ENCODE measurements at places on chromosomes 7 and 10.

DNA sequence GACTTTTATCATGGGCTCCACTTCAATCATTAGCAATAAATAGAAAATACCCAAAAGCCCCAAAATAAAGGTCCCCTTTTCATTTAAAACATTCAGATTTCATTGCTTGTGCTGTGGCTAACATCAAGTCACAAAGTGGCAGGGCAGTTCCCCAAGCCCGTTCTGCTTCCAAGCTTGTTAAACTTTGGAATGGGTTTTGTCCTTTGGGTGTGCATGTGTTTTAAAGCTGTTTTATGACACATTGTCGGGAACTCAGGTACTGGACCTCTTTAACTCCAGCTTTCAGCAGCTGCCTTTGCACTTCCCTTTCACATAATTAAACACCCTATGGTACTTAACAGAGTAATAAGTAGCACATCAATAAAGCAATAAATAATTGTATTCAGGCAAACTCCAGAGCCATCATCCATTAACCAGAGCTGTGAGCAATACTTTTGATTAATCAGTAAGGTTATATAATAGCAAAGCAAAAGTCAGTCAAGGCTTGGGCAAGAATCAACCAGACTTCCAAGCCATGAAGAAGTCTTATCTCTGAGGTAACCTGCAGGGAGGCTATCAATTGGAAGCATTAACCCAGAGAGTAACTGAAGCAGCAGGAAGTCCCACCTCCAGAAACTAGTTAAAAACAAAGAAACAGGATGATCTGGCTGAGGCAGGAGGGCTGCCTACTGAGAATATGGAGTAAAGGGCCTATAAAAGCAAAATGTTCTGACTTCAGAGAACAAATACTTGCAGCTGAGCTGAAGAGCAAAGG lies 56.1 kb upstream of the ARID5B start:
- peak; percentile 43 for DNase-seq

DNA sequence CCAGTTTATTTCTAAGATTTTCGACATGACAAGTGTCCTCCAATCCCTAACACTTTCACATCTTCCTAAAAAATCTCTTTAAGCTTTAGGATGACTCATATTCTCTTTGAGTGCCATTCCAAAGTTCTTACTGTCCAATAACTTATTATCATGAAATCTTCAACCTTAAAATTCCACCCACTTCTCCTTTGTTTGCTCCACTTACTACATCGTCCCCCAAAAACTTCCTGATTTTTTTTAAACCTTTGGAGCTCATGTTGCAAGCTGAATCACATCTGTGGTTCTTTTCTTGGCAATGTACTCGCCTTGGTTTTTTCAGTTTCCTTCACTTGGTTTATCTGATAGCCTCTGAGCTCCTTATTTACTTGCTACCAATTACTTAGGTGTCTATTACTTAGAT lies 39.2 kb upstream of the JCAD start:
- peak; percentile 93 for DNase-seq

DNA sequence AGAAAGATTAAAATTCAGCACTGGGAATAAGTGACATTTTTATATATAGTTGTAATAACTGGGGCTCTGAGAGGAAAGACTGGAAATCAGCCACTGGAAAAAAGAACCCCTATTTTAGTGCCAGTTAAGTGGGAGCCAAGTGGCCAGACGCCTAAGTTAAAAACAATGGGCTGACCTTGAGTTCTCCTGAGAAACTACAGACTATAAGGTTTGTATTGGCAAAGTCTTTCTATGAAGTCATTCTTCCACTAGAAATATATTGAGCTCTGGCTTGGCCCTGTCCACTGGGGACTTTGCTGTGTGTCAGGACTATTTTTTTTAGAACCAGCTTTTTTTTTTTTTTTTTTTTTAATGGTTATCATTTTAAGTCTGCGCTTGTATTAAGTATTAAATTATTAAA lies 210.6 kb upstream of the FZD8 start:
- no peak for DNase-seq

DNA sequence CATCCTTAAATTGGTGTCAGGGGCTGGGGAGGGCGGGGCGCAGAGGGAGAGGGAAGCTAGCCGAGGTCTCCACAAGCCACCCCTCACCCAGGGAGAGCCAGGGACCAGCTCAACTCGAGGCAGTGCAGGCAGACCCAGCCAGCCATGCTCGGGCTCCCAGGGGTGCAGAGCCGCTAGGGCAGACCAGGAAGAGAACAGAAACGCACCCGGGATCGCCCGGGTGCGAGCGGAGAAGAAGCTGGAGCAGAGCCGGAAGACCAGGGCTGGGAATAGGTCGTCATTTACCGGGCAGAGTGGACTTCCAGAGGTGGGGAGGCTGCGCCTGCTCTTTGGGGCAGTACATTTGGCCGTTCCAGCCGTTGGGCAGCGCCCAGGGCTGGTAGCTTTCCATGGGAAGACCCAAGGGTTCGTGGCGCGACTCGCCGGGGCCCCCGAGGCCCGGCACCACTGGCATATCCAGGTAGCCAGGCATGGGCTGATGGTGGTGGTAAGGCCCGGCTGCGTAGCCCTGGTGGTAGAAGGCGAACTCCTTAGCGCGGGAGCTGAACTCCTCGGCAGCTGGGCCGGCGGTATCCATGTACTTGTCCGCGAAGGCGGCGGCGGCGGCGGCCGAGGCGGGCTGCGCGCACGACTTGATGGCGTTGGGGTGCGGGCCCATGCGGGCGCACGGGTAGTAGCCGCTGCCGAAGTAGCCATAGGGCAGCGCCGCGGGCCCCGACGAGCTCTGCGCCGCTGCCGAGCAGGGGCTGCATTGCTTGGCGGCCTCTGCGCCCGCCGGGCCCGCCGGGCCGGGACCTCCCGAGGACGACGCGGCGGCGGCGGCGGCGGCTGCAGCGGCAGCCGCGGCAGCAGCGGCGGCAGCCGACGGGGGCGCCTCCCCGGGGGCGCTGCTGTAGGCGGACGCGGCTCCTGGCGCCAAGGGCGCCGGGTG lies 755 bp downstream of the HOXA13 start:
- peak; percentile 20 for DNase-seq

DNA sequence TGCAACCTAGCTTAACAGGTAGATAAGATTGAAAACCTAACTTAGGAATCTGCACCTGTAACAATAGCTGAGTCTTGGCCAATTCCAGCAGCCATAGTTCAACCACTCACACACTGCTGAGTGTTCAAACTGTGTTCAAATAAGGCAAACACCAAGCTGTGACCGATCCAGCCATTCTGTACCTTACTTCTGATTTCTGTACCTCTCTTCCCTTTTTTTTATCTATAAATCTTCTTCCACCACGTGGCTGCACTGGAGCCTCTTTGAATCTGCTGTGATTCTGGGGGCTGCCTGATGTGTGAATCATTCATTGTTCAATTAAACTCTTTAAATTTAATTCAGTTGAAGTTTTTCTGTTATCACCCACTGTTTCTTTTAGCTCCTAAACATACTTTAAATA lies 15.7 kb upstream of the FOXL3 start:
- DNase-seq: no peak

- DNase-seq: peak; percentile 25
Measured at GRCh38 chr10:96720422-96721206, at the start of gene PIK3AP1. Gene PIK3AP1, minus strand, starts transcription at chr10:96720514. Its CDS starts 120 bp downstream, at chr10:96720394.

- no peak for DNase-seq
Measured at GRCh38 chr10:102740229-102740628, 3.5 kb upstream of the WBP1L start.

GRCh38 chr7:45703373-45703821 lies 129.2 kb downstream of the ADCY1 start:
- DNase-seq: no peak

DNA sequence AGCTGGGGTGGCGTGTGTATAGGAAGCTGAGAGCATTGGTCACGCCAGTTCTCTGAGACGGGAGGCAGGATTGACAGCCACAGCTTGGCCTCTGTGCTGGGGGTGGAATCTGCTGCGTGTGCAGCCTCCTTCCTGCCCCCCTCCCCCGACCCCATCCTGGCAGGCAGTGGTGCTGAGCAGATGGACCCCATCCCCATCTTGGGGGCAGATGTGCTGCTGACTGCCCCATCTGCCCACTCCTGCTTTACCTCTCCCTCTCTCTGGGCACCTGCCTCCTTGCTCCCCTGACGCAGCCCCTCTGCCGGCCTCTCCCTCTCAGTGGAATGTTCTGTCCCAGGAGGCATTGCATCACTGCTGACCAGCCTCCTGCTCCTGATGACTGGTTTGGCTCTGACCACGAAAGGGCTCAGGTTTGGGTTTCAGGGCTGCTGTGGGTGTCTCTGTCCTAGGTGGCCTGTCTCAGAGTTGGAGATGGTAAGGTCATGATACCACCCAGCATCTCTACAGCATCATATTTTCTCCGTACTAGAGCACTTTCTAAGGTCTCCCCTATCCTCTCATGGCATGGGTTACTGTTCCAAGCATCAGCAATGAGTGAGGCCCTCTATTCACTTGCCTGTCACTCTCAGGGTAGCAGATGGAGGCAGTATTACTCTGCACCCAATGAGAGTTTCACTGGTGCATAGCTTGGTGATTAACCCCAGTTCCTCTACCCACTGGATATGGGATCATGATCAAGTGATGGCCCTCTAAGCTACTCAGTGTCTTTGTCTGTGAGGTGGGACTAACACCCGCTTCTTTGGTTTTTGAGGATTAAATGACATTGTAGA lies 81.9 kb downstream of the RBM20 start:
- DNase-seq: no peak

GRCh38 chr7:134718211-134718875 lies 61.1 kb upstream of the CALD1 start:
- no peak for DNase-seq

DNA sequence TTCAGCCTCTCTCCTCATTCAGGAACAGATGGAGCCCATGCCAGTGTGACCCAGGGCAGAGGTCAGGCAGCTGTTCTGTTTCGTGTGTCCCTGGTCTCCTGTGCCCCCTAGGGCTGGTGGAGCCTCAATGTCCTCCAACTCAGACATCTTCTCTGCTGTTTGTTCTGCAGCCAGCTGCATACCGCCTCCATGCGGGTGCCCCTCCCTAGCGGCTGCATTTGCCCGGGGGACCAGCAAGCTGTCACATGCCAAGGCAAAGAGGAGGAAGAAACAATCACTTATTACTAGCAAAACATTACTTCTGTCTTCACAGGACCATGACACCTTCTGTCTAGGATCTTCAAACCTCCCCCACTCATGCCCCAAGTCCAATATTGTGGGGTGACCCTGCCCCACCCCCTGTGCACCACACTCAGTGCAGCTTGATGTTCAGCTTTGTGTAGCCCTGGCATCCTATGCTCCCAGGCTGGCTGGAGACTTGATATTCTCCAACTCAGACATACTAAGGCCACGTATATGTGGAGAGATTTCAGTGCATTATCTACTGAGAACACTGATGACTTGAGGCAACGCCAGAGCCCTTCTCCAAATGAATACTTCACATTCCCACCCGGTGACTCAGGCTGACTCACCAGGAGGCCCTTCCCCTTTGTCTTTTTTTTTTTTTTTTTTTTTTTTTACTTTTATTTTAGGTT lies 188.9 kb downstream of the SKIDA1 start:
- DNase-seq: peak; percentile 94

GRCh38 chr10:51188866-51189265 lies 114.6 kb downstream of the PRKG1 start:
- DNase-seq: no peak

DNA sequence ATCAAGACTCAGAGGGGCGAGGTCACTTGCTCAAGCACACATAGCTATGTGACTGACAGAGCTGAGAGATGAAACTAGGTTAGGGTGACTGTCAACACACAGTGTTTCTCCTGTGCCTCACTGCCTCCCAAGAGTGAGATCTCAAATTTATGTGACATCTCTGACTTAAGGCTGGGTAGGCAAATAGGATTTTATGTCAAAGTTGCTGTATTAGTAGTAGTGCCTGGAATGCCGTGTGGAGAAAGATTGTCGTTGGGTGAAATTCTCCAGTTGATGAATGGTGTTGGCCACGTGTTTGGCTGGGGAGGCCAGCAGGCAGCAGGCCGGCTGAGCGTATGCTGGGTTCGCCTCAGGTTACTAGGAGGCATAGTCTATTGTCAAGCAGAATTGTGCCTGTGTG lies 148.3 kb upstream of the BMPER start:
- no peak for DNase-seq

- no peak for DNase-seq
Measured at GRCh38 chr7:21184942-21185652, 242.8 kb upstream of the SP4 start.

GRCh38 chr10:767211-767610 lies 77.7 kb upstream of the DIP2C start:
- no peak for DNase-seq

DNA sequence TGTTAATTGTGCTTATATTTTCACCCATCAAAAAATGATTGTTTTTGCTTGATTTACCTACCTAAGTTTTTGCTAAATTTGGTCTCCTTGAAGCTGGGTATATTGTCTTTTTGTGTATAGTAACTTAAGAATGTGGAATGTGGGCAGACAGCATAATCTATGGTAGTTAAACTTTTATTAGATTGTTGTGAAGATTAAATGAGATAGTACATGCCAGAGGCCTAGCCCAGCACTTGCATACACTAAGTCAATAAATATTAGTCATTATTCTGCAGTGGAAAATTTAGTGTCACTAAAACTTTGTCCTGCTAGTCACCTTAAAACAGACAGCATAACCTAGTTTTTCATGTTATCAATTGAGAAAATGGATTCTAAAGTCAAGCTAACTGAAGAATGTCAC lies 19.3 kb upstream of the RPA3 start:
- peak; percentile 60 for DNase-seq

GRCh38 chr7:140316165-140316661 lies 82.1 kb downstream of the SLC37A3 start:
- DNase-seq: peak; percentile 90

DNA sequence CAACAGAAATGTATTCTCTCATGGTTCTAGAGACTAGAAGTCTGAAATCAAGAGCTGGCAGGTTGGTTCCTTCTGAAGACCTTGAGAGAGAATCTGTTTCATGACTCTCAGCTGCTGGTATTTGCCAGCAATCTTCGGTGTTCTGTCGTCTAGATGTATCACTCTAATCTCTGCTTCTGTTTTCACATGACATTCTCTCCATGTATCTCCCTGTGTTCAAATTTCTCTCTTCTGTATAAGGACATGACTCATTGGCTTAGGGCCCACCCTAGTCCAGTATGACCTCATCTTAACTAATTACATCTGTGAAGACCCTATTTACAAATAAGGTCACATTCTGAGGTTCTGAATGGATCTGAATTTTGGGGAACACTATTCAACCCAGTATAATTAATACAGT lies 82.3 kb downstream of the ANKRD7 start:
- DNase-seq: no peak

DNA sequence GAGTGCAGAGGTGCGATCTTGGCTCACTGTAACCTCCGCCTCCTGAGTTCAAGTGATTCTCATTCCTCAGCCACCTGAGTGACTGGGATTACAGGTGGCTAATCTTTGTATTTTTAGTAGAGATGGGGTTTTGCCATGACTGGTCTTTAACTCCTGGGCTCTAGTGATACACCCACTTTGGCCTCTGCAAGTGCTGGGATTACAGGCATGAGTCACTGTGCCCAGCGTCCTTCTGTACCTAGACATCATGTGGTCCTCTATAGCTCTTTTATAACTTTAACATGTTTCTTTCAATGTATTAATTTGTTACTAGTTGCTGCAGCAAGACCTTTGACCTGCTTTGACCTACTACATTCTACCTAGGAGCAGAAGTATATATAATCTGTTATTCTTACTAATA lies 38.7 kb upstream of the BICC1 start:
- peak; percentile 38 for DNase-seq

- no peak for DNase-seq
Measured at GRCh38 chr7:44978511-44979366, at the start of gene MYO1G. Gene MYO1G, minus strand, starts transcription at chr7:44979015. Its CDS starts 54 bp downstream, at chr7:44978961.
